Activated T-cell treated with anti-CD3 and anti-CD28 coated beads for 48 hours (primary cell): ENCODE measurements at places on chromosomes 11 and 22.

DNA sequence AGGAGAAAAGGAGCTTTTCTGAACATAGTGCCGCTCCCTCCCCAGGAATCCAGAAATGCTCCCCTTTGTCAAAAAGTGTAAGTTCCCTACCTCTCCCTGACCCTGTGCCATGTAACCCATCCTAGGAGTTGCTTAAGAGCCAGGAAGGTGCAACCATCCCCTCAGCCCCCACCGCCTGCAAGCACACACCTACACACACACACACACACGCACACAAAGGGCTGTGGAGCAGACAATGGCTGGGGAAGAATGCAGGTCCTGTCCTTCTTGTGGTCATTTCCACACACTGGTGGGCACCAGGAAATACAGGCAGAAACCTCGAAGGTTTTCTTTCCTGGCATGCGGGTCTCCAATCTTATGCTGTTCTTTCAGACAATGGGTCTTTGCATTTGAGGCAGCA is 1.2 kb downstream of the P2RX3 start:
- DNase-seq, result no peak

DNA sequence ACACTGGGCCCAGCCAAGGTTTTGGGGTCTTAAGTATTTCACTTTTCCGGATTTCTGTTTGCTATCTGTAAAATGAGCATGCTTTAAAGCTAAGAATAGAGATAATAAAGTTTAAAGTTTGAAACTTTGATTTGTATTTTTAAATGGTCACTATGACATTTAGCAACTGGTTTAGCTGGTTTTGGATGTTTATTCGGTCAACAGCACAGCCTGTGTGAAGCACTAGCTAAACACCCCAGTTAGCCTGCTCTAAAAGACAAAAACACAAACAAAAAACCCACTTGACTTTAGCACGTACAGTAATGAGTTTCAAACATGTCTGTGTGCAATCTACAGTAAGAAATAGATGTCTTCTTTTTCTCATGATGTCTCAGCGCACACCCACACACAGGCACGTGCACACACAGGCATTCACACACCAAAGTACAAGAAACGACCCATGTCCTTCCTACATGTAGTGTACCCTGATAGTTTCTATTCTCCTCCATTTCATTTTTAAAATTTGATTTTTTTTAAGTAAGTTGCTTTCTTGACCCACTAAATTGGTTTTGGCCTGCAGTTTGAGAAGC is 29.4 kb downstream of the SLC1A2 start:
- DNase-seq, result peak; percentile 27

GRCh38 chr22:32528316-32528715 is 53.7 kb downstream of the FBXO7 start:
- no peak for DNase-seq

- DNase-seq, result no peak
Observed at GRCh38 chr11:27467181-27467913, 5.2 kb downstream of the LGR4 start.

GRCh38 chr11:36343436-36343835 is 47.3 kb downstream of the PRR5L start:
- DNase-seq, result no peak

DNA sequence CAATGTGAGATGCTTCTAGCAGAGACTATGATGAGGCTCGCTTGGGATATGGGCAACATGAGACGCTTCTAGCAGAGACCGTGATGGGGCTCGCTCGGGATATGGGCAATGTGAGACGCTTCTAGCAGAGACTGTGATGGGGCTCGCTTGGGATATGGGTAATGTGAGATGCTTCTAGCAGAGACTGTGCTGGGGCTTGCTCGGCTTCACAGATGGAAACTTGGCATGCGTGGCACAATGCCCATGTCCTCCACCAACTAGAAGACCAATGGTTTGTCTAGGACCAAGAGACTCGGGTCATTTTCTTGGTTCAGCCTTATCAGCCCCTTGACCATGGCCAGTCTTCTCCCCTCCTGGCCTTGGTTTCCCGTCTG is 7.1 kb downstream of the MYEOV start:
- DNase-seq, result no peak

- DNase-seq, result no peak
Observed at GRCh38 chr22:43446037-43446803, 34.4 kb downstream of the MPPED1 start.

GRCh38 chr11:80024119-80024518 is 583.3 kb upstream of the TENM4 start:
- DNase-seq, result no peak

DNA sequence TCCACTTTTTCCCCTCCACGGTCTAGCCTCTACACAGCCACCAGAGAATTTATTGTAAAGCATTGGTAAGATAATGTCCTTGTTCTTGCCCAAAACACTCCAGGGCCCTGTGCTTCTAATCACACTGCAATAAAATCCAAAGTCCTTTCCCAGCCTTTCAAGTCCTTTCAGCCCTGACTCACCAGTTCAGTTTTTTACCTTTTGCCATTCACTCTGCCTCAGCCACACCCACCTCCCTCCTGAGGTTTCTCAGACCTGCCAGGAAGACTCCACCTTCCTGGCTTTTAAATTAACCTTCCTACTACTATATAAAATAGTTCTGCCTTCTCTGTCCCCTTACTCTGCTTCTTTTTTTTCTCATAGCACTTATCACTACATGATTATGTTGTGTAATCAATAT is 91.0 kb upstream of the ARHGAP32 start:
- DNase-seq, result no peak

DNA sequence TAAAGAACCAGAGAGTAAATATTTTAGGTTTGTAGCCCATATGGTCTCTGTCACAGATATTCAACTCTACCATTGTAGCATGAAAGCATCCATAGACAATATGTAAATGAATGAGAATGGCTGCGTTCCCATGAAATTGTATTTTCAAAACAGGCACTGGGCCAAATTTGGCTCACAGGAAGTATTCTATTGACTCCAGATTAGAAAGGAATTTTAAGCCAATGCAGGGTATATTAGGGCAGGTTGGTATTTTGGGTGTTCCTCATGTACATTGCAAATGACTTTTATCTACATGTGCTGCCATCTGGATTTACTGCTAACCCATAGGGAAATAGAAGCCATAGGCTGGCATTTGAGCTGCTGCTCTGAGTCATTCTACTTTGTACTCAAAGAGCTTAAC is 35.1 kb upstream of the PDGFD start:
- no peak for DNase-seq

DNA sequence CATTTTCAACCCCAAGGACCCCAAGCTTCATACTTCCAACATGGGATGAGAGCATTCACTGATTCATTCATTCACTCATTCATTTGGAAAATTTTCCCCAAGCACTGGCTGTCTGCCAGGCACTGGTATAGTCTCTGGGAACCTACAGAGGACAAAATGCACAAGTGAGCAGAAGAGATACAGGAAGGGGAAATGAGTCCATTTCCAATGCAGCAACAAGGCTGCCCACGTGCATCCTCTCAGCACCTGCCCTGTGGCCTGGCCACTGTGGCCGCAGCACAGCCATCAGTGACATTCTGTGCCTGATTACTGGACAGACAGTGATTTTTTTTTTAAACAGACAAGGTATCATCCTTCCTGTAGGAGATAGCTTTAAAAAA is 96.0 kb upstream of the PITPNB start:
- no peak for DNase-seq

DNA sequence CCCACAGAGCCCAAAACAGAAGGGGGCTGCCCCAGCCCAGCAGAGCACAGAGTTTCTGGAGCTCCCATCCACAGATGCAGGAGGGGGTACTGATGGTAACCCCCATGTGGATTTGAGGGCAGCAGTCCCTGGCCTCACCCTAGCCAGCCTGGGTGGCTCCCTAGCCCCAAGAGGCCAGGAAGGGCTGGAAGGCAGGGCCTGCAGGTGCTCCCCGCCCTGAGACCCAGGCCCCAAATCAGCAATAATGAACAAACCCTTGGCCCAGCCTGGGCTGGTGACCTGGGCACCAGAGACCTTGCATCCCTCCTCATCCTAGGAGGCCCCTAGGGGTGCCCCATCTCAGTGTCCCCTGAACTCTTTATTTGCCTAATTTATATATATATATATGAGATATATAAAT is 61.6 kb downstream of the MORC2 start:
- no peak for DNase-seq

DNA sequence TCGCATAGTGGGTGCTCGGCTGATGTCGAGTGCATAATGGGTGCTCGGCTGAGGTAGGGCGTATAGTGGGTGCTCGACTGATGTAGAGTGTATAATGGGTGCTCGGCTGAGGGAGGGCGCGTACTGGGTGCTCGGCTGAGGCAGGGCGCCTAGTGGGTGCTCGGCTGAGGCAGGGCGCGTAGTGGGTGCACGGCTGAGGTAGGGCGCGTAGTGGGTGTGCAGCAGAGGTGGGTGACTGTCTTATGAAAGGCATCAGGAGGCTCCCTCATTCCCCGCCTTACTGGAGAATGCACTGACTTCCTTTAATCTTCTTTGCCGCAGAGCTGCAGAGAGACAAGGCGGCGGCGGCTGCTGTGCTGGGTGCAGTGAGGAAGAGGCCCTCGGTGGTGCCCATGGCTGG is 33.8 kb downstream of the ARHGAP8 start:
- no peak for DNase-seq

DNA sequence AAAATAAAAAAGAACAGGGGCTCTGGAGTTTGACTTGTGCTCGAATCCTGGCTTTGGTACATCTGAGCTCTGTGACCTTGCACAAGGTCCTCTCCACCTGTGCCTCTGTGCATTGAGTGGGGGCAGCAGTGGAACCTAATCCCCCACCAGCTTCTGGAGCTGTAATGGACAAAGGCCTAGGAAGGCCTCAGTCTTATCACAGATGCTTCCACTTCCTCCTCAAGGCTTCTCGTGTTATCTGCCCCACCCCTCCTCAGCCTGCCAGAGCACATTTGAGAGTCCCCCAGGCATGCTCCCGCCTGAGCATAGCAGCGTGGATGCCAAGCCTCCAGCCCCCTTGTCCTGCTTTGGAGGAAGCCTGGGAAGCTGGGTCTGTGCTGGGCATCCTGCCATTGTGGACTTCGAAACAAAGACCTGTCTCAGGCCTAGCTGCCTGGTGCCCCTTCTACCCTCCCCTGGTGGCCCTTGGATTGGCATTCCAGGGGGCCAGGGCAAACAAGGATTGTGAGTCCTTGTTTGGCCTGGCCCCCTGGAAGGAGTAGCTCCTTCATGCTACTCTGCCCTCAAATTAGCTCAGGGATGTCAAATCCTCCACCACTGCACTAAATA is 15.0 kb downstream of the SLC35E4 start:
- DNase-seq, result no peak

DNA sequence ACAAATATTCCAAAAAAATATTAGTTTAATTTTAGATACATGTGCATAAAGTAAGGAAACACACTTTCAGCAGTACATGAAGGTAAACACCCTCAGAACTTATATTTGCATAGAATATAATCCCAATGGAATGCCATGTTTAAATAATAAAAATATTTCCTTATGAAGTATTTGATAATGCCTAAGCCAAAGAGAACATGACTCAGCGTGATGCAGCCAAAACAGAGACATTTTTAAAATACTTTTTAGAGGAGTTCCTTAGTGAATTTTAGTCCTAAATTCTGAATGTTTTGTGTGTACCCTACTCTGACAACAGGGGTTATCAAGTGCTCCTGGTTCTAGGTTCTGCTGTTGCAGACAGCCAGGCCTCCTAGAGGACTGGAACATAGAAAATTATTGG is 39.1 kb upstream of the POU2AF2 start:
- DNase-seq, result no peak

DNA sequence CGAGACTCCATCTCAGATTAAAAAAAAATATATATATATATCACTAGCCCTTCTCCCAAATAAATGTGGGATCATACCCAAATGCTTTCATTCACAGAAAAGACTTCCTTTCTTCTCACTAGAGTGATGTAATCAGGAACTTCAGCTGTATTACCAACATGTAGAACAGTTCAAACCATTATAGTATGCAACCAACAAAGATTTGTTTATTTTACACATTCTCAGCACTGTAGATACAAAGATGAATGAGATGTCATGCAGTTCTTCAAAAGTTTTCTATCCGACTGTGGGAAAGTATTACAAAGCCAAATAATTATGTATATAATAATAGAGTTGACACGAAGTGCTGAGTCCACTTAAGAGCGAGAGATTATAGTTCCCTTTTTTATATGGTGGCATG is 22.2 kb upstream of the ZNF143 start:
- no peak for DNase-seq

DNA sequence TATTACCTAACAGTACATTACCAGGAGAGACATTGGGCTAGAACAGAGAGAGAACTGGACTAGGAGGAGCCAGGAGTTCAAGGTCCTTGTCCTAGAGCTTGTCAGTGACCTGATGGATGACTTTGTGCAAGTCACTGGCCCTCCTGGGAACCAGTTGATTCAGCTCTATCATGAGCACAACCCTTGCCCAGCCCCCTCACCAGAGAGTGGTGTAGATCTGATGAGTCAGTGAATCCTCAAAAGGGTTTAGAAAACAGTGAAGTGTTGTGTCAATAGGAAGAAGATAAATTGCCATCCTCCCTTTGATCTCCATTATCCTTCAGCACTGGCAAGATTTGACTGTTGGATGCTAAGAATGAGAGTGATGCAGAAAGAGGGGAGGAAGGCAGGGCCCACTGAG is 24.3 kb downstream of the NEU3 start:
- no peak for DNase-seq

DNA sequence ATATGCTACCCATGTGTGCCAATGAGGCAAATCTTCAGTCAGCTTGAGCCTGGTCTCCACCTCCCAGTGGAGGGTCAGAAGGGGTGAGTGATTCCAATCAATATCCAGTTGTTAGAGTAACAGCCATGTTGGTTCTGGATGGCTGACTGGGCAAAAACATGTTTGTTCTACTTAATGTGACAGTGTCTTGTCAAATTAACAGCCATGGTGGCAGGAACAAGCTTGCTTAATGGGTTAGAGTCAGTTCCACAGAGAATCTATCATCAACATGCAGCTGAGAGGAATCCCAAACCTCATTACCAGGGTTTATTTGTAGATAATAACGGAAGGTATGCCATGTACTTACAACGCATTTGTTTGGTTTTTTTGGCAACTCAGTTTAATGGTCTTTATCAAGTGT is 133.2 kb downstream of the SLC17A6 start:
- no peak for DNase-seq

DNA sequence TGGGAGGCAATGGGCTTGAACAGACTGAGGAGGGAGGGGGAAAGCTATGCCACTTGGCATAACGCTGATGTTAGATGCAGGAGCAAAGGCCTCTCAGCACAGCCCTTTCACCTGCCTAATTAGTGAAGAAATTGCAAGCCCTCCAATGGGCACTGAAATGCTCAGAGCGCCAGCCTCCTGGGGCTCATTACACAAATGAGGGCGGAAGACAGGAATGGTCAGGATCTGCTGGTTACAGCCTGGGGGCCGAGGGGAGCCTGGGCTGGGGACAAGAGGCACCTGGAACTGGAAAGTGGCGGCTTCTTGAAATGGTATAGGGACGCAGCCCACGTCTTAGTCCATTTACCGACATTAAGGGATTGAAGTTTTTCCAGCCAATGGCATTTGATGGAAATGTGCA is 50.2 kb upstream of the PLET1 start:
- no peak for DNase-seq

DNA sequence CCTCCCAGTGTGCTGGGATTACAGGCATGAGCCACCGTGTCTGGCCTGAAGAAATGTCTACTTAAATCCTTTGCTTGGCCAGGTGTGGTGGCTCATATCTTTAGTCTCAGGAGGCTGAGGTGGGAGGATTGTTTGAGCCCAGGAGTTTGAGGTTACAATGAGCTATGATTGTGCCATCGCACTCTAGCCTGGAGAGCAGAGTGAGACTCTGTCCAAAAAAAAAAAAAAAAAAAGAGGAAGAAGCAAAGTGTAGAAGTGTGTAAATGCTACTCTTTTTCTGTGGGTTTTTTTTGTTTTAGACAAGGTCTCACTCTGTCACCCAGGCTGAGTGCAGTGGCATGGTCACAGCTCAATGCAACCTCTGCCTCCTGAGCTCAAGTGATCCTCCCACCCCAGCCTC is 6.4 kb upstream of the ATG16L2 start:
- DNase-seq, result no peak
